Activated CD8-positive, alpha-beta memory T cell treated with anti-CD3 and anti-CD28 coated beads, Interleukin-2, amount 10 ng/mL, durations not matched to agents 7 days and 5 days (primary cell): ENCODE measurements at places on chromosomes 7 and 10. TPM values are rescaled to one million over a fixed set of nuclear protein-coding genes. Genes with fewer than 3 reads are reported as not detected.

The NEURL1 gene
- 2.5 TPM for total RNA-seq

The SPACDR gene
- 3.8 TPM for total RNA-seq

The CACNA2D1 gene
- total RNA-seq = not detected

The GARIN1A gene
- total RNA-seq = 1.0 TPM

The CYP3A7 gene
- not detected for total RNA-seq

The C10orf71 gene
- not detected for total RNA-seq

The CALML3 gene
- total RNA-seq = not detected

The SLK gene
- 32.6 TPM for total RNA-seq

The MRLN gene
- not detected for total RNA-seq

The TMEM140 gene
- total RNA-seq = 27.5 TPM

The RAB19 gene
- 5.0 TPM for total RNA-seq
